ENCODE measurements at places on chromosomes 2 and 18.

- DNase-seq: no peak
These were observed 52.4 kb downstream of the DYSF start for GRCh38 chr2:71505770-71506140.

- DNase-seq: no peak
These were observed 14.2 kb upstream of the RTTN start for GRCh38 chr18:70219688-70220087.

GRCh38 chr2:221455214-221455613 lies 116.9 kb downstream of the EPHA4 start:
- DNase-seq: no peak

- DNase-seq: no peak
These were observed 16.2 kb downstream of the EML4 start for GRCh38 chr2:42185220-42185921.

DNA sequence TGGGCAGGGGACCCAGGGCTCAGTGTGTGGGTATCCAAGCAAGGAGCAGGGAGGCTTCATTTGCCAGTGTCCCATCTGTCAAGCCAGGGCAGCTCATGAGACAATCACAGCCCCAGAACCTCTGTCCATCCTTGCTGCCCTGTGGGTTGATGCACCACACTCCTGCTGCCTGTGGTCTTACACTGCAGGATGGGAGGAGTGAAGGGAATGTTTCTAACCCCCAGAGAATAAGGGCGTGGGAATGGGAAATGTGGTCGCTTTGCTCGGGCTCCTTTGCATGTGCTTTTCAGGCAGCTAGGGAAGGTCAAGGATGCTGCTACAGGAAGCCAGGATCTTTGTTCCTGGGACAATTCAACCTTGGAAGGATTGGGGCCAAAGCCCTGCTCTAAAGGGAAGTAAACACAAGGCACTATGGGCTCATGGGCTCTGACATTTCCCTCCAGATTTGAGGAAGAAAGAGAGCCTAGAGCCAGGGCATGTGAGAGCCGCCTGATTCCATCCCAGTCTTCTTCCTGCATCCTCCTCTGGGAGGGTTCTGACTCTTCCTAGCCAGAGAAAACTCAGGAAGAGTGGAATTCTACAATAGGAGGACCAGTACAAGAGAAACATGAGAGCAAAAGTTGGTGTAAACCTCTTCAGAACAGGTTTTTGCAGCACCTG lies 18.8 kb upstream of the MAP3K20 start:
- DNase-seq: no peak

DNA sequence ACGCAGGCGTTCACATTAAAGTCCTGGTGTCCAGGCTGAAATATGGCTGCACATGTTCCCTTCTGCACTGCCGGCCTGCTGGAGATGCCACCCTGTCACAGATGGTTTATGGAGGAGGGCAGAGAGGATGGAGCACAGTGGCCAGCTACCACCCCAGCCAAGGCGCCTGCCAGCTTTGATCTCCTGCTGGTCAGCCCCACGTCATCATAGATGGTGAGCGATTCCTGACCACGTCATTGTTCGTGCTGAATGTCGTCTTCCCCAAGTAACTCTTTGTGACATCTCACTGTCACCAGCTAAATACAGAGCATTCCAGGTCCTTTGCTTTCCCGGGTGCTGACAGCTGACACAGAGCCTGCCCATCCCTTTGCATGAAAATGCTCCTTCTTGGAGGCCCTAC lies 248.3 kb downstream of the TTC32 start:
- DNase-seq: no peak

DNA sequence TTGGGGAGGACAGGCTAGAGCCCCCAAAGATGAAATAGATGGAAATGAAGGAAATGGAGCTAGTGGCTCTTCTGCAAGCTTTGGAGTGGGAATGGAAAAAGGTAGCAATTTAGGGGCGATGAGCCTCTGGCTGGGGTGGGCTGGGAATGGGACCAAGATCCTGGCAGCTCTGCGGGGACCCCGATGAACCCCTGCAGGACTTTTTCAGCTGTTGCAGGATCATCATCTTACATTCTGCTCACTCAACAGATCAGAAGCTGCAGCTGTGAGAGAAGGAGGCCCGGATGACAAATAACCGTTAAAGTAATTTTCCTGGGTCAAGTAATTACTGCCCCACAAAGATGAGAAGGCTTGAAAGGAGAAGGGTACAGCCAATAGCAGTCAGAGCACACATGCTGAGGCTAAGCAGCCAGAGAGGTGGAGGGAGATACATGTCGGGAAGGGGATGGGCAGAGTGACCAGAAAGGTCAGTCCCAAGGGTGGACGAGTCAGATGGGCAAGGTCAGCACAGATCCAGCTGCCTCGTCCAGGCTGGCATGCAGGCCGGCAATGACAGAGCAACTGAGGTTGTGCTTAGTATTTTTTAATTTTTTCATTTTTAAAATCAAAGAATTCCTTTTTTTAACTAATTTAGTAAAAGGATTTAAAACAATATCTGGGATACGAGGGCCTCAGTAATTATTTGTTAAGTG lies 245.0 kb upstream of the RAB6C start:
- no peak for DNase-seq

- DNase-seq: no peak
These were observed 97.1 kb upstream of the TMEM200C start for GRCh38 chr18:5992381-5992780.
